Cortex of kidney (tissue), 1 donor: ENCODE measurements at places on chromosomes 5 and 9.

DNA sequence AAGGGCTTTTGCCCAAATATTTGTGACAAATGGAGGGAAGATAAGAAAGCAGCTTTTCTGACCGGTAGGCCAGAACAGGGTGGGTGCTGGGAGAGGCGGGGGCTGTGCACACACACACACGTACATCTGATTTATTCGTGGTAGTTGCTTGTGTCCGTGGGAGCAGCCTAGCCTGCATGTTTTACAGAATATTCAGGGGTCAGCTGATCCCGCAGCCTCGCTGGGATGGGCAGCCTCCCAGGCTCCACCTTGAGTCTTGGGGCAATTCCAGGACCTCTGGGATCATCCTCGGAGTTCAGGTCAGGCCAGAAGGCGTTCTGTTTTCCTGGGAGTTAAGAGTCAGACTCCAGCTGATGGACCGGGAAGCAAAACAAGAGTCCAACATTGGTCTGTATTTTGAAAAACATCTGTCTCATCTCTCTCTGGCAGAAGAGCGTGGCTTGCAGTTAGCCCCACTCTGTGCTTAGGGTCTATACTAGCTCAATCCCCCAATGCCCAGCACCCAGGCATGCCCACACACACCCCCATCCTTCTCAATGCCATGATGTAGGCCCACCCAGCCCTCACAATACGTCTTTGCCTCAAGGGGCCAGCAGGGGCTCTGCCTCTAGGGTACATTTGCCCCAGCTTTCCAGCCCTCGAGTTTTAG, 210.6 kb downstream of the GOLPH3 start:
- no peak for DNase-seq

DNA sequence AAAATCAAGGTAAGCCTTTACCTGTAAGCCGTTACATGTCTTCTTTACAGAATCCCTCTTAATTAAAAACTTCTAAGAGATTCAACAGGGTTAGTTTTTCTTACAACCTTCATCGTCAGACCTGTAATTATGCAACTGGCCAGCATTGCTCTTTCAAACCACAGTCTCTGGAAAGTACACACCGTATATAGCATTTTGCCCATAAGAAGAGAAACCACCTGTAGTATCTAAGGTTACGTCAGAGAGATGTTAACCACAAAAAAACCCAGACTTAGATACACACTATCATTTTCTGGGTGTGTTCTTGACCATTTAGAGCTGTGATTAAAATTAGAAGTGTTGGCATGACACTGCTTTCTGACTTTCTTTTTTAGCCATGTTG, 140.0 kb downstream of the MUSK start:
- DNase-seq: no peak

DNA sequence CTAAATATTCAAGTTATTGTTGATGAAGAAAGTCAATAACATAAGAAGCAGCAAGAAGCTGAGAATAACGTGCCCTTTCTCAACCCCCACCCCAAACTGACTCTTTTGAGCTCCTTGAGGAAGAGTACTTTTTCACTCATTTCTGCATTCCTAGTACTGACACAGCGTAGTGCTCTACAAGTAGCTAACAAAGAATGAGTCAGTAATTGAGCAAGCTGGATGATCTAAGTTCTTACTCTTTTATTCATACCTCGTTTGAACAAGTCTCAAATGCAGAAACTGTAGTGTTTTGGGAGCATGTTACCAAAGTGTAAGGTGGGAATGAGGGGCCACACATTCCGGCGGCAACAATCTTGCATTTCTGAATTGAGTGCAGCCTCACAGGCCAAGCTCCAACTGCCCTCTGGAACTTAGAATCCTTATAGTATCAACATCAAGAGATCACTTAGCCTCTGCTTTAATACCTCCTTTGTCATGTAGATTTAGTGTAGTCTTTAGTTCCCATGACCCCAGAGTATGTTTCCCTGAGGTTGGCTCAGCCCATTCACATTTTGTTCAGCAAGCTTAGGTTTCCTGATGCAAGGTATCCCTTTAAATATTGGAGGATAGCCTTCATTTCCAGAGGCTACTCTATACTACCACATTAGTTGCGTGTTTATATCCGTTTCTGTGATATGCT, 152.0 kb downstream of the PRR16 start:
- no peak for DNase-seq

GRCh38 chr9:95978106-95978505, 102.6 kb downstream of the ERCC6L2 start:
- DNase-seq: no peak

- no peak for DNase-seq
Observed at GRCh38 chr5:108521841-108522506, 140.1 kb upstream of the FBXL17 start.

GRCh38 chr5:157327771-157328170, 61.8 kb downstream of the CYFIP2 start:
- no peak for DNase-seq

GRCh38 chr5:169801324-169801777, 164.3 kb downstream of the DOCK2 start:
- no peak for DNase-seq

DNA sequence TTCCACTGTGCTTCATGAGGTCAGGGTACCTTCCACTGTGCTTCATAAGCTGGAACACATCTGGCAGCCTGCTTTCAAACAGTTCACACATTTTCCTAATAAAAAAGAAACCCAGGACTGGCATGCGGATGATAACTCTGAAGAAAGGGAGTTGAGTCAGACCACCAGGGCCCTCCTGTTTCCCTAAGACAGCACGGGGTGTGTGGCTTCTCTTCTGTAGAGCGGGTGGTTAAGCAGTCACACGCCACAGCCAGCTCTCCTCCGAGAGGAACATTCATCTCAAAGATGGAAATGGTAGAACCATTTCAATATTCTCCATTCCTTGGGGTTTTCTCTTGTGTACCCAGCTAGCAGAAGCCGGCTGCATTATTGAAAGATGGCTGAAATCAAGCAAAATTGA, 128.1 kb upstream of the LMX1B start:
- DNase-seq: no peak

GRCh38 chr5:122906768-122907167, 61.4 kb downstream of the SNX24 start:
- DNase-seq: no peak

- no peak for DNase-seq
Observed at GRCh38 chr5:1429496-1429895, 15.7 kb downstream of the SLC6A3 start.

- DNase-seq: no peak
Observed at GRCh38 chr5:75034137-75034739, 18.1 kb downstream of the GCNT4 start.

- DNase-seq: no peak
Observed at GRCh38 chr9:89372979-89373378, 54.7 kb downstream of the SECISBP2 start.

DNA sequence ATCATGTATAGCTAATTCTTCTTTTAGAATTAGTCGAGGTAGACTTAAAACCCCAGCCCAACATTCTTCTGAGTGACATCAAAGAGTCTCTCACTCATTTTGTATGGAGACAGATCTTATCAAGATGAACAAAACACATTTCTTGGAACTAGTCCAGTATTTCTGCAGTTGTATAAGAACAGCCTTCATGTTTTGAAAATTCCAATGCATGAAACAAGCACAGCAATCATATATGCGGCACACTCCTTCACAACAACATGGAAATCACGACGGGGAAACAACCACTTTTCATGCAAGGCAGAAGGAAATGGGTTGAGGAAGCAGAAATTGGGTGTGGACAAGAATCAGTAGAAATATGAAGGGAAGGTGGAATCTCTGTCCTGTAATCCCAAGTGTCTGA, 113.8 kb downstream of the PLK2 start:
- no peak for DNase-seq

DNA sequence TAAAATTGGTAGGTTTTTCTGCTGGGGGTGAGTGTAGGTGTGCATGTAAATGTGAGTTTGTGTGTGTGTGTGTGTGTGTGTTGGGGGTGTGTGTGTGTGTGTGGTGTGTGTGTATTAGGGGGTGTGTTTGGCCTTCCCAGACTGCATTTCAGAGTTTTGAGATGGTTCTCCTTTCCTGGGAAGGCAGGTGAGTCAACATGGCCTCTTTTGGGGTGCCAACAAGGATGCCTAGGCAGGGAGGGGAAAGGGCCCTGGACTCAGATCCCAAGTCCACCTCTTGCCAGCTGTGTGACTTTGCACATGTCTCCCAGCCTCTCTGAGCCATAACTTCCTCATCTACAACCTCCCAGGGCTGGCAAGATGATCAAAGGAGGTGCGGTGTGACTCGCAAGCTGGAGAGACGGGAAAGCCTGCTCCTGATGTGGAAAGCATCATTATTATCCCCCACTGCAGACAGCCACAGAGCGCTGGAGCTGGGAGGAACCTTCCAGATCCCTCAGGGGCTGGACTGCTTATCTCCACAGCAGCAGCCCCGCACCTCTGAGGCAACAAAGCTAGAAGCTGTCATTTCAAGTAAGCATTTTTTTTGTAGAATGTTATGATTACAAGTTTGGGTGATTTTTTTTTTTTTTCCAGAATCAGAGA, 63.5 kb upstream of the TBC1D2 start:
- no peak for DNase-seq

DNA sequence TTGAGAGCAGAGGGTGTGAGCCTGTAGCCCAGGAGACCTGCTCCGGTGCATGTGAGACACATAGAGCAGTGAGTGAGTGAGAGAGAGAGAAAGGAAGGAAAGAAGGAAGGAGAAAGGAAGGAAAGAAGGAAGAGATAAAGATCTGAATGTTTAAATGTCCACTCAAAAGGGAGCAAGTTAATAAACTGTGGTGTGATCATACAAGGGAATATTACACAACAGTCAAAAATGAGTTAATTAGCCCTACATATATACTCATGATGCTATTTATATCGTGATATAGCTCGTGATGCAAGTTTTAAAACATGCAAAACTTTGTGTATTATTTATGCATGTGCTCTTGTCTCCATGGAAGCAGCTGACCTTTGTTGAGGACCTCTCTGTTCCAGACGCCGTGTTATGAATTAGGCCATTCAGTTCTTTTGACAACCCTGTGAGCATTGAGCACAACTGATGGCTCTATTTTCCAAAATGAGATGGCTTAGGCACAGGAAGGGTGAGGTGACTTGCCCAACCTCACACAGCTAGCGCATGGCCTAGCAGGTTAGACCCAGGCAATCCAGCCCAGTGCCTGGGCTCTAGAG, 70.6 kb downstream of the HMCN2 start:
- no peak for DNase-seq

GRCh38 chr5:6195711-6196358, 182.5 kb downstream of the MED10 start:
- DNase-seq: no peak

DNA sequence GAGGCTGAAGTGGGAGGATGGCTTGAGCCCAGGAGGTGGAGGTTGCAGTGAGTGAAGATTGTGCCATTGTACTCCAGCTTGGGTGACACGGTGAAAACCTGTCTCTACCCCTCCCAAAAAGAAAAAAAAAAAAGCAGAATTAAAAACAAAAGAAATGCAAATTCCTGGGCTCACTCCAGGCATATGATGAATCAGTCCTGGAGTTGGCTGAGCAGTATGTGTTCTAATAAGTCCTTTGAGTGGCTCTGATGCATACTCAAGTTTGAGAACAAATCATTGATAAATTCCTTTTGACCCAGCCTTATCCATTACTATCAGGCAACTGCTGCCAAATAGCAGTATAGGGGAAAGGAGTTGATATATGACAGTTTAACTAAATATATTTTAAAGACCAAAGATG, 28.3 kb downstream of the UHRF2 start:
- DNase-seq: no peak

DNA sequence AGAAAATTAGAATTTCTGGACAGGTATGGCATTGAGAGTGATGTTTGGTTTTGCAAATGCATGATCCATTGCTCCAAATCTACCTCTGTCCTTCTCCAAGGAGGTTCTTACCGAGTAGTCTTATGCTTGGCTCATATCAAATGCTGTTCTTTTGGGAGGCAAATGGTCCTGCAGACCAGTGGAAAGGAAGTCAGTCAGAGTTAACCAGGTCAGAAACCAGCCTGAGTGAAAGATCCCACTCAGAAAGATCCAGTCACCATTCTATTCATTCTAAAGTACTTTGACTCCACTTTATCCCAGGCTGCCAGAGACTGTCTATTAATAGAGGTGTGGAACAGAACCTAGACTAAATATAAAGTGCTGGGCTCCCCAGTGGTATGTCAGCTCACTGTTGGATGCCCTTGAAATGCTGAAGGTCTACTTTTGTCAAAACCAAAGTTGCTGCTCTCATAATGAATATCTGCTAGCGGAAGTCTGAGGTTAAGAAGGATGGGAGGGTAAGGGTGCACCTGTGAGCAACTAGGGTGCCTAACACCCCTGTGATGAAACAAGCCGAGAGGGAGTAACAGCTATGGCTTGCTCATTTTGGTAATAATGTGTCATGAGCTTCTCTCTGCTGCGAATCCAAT, 302.2 kb downstream of the ZNF608 start:
- DNase-seq: no peak
